ENCODE measurements at places on chromosomes 1 and 21.

- DNase-seq = no peak
Observed at GRCh38 chr1:169260478-169261151, 107.0 kb downstream of the NME7 start.

GRCh38 chr1:117066367-117066766, 6.2 kb downstream of the TTF2 start:
- no peak for DNase-seq

GRCh38 chr1:5994713-5995621, 2.7 kb upstream of the NPHP4 start:
- no peak for DNase-seq

GRCh38 chr1:192610112-192610889, 25.6 kb upstream of the RGS13 start:
- peak; percentile 34 for DNase-seq

- no peak for DNase-seq
Observed at GRCh38 chr1:246527402-246528088, 20.5 kb upstream of the SMYD3 start.

DNA sequence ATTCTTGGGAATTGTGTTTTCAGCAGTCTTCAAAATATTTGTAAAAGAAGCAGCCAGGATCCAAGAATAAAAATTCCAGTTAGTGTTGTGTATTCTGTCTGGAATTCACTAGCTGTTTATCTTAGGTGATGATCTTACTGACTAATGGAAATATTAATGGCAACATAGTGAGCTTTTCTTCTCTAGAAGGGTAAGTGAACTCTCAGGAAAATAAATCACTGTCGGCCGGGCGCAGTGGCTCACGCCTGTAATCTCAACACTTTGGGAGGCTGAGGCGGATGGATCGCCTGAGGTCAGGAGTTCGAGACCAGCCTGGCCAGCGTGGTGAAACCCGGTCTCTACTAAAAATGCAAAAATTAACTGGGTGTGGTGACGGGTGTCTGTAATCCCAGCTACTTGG, 87.4 kb upstream of the KIF1B start:
- DNase-seq = no peak

DNA sequence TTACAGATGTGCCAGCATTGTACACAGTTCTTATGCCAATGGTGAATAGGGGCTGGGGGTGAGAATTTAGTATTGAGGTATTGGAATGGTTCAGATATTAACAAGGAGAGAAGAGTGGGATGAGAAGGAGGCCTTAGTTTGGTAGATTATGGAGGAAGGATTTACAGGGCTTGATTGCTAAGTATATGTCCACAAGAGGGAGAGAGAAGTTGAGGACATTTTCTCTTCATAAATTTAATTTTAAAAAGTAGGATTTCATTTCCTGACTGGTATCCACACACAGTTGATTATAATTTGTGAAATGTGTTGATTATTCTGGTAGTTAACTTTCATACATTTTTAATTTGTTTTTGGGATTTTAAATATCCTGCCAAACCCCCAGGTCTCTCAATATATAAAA, 213.0 kb downstream of the ADGRL2 start:
- DNase-seq = no peak

DNA sequence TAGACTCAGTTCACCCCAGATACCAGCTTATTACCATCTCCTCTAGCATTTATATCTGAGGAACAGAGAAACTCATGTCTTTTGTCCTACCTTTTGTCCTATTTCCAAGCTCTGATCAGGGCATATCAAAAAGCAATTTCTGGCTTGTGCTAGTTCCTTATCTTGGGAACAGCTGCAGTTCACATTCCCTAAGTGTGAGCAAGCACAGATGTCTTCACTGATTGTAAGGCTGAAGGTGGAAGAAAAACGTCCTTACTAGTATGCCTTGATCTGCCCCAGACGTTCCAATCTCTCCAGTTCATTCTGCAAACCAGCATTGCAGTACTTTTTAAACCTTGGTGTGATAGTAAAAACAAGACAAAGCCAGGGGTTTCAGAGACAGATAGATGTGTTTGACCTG, 139.8 kb downstream of the NCAM2 start:
- DNase-seq = no peak

GRCh38 chr1:2430592-2430973, 18.2 kb upstream of the PEX10 start:
- DNase-seq = no peak

DNA sequence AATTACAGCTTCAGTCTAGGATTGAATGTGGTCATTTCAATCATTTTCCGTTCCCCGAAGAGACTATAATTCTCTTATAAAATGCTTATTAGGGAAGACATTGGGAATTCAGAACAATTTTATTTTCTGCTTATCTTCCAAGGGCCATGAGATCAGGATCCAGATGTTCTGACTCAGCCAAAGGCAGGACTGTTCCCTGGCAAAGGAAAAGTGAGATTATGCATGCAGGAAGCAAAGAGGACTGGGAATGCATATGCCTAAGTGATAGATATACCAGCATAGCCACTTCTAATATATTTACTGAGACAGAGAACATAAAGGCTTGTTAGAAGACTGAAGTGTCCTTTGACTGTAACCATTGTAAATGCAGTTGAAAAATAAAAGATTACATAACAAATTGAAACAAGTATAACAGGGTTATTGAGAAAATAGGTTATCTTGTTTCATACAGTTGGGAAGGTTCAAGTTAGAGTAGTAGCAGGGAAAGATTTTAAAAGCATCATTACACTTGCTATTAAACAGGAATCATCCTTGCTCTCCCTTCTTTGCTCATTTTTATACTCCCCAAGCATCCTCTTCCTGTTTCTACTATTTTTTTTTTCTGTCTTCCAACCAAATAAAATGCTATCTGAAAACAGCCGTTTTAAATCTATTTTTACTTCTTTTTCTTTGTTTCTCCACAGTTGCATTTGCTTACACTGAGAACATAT, 439.6 kb upstream of the ADAMTS5 start:
- peak; percentile 18 for DNase-seq

DNA sequence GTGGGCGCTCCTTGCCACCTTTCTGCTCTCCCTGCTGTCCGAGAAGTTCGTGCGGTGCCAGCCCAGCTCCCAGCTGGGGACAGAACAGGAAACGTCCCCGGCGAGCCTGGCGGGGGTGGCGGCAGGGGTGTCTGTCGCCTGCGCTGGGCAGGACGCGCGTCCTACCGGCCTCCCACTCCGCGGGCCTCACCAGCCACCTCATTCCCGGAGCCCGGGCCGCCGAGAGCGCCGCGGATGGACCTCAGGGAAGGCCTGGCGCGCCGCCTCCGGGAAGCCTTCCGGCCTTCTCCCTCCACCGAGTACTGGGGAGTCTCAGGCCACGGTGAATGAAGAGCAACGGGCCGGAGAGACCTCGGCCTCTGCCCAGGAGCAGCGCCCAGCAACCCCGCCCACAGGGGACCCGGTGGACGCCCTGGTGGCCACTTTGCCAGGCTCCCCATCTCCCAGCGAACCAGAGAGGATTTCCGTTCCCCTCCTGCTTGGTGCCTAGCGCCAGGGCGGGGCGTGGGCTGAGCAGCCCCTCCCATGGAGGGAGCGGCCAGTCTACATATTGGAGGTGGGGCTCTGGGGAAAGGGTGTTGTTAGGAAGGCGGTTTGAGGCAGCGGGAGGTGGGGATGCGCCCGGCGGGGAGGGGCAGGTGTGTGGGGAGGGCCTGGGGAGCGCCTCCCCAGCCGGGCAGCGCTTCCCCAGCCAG, 9.5 kb upstream of the TNFRSF14 start:
- peak; percentile 74 for DNase-seq

DNA sequence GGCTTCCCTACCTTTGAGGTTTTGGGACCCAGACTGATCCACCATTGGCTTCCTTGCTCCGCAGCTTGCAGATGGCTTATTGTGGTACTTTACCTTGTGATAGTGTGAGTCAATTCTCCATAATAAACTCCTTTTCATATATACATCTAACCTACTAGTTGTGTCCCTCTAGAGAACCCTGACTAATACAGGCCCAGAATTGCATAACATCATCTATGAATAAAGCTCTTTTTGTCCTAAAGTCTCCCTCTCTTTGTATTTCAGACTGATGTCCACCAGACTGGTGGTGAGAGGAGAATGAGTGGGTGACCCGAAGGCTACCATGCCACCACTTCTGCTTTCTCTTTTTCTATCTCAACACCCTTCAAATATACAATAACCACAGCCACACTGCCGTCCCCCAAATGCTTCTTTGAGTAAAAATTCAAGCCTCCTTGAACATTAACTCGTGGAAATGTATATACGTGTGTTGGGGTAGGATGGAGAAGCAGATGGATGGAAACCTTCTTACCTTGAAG, 265.7 kb downstream of the PTBP2 start:
- DNase-seq = no peak

GRCh38 chr1:240149484-240150094, 57.9 kb downstream of the FMN2 start:
- peak; percentile 49 for DNase-seq

DNA sequence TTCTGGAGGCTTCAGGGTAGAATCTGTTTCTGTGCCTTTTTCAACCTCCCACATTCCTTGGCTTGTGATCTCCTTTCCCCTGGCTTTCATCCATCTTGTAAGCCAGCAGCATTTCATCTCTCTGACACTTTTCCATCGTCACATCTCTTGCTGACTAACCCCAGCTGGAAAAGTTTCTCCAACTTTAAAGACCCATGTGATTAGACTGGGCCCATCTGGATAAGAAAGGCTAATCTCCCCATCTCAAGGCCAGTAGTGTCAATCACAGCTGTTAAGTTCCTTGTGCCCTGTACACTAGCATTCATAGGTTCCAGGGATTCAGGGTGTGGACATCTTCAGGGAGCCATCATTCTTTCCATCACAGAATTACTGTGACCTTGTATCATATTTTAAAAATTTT, 452.1 kb downstream of the TTLL7 start:
- DNase-seq = no peak

GRCh38 chr1:156642265-156643048, 540 bp downstream of the BCAN start:
- DNase-seq = no peak

DNA sequence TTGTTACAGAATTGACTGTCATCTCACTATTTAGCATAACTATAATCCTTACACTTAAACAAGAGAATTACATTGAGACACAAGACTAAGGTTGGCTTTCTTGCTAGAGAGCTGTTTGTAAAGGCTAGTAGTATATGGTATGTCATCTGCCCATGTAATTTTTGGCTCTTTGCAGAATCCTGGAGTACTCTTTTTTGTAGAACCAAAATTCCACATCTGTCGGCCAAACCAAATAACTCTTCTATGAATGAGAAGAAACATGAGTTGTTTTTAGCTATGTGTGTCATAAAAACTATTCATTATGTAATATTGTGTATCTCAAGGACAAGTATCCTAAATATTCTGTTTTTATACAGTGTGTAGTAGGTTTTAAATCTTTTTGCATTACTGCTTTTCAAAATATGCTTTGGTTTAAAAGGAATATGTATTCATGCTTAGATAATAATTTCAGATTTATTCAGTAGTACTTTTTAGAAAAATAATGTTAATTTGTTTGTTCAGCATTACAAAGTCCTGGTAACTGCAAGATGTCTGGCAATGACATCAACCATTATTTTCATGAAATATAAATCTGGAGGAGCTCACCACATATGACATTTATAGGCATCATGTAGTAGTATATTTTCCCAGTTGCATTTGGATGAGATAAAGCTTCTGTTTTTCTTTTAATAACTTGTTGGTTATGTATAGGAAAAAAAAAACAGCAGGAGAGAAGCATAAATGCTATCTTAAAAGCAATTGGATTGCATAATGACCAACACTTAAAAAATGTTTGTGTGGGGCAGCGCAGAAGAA, 159.8 kb downstream of the HS2ST1 start:
- DNase-seq = no peak

GRCh38 chr1:22625262-22625925, 11.0 kb upstream of the C1QA start:
- DNase-seq = no peak

DNA sequence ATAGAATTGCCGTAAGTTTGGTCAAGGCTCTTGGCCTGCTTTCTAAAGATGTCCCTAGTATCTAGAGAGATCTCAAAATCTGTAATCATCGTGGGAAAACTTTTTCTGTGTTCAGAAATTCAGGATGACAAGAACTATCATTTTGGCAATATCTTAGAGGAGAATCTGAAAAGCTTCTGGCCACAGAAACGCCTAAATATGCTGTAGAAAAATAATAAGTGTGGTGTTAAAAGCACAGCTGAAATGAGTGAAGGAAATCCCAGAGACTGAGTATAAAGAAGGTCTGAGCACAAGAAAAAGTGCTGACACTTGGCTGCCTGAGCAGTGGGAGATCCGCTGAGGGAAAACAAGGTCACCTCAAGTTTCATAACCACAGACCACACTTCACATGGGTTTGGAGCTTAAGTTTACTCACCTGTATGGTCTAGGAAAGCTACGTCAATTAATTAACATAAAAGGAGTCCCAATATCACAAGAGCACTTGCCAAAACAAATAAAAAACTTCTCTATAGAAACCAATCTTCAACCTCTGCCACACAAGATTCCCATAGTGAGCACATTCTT, 235.2 kb upstream of the IRF2BP2 start:
- DNase-seq = no peak

GRCh38 chr1:23103001-23103889, 65.4 kb downstream of the LUZP1 start:
- no peak for DNase-seq

GRCh38 chr1:33057095-33057494, 20.4 kb upstream of the AK2 start:
- no peak for DNase-seq

- DNase-seq = no peak
Observed at GRCh38 chr21:44723177-44724131, 12.1 kb upstream of the TSPEAR start.

Measured in pons (tissue), 1 donor.